ENCODE measurements at places on chromosomes 7 and 10.

- DNase-seq = no peak
These were observed 48.3 kb downstream of the TMEM270 start for GRCh38 chr7:73909051-73909941.

DNA sequence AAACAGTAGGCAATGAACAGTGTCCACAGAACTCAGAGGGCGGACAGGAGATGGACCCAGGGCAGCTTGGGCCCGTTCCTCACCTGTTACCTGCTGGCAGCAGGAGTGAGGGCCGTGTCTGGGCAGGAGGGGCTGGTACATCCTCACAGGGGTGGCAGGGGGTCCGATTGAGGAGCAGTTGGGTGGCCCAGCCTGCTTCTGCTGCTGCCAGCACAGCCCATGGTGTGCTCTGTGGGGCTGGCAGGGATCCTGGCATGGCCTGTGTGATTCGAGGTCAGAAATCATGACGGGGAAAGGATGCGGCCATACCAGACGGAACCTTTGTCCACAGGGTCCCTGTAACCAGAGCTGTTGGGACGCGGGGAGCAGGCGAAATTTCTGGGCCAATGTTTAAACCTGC lies 49.6 kb downstream of the INPP5A start:
- DNase-seq = no peak

GRCh38 chr10:72096115-72097000 lies 8.0 kb upstream of the SPOCK2 start:
- no peak for DNase-seq

DNA sequence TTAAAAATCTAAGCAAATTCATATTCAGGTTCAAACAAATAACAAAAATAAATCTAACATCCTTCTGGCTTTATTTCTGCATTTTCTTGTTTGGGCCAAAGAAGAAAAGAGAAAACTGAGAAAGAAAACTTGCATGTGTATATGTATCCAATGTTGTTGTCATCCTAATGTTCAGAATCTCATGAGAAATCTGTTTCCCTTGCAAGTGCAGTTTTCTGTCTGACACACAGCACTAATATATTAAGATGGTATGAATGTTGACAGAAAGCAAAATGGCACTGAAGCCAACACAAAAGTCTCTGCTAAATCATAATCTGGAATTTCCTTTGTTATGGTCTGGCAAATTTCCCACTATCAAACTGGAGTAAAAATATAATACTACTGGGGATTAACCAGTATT lies 235.9 kb downstream of the HGF start:
- no peak for DNase-seq

- DNase-seq = no peak
These were observed 209.7 kb downstream of the ABCA13 start for GRCh38 chr7:48380921-48381320.

GRCh38 chr10:131641231-131641630 lies 259.6 kb upstream of the PPP2R2D start:
- DNase-seq = no peak

- DNase-seq = no peak
These were observed 154.1 kb downstream of the RNLS start for GRCh38 chr10:88428976-88429375.

DNA sequence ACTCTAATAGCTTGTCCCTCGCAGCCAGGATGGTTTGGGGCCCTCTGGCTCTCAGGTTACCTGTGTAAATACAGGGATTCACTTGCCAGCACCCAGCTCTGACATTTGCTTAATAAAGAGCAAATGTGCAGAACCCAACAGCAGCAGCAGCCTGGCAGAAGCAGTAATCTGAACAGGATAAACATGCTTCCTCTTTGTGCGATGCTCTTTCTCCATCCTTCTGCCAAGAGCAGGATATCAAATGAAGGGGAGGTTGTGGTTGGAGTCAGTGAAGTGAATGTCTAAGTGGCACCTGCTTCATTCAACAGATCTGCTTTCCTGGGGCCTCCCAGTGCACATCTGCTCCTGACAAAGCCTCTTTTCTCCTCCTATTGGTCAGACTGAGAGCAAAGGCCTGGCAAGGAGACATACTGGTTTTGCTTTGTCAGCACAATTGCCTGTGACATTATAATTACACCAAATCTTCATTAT lies 130.3 kb downstream of the NRF1 start:
- no peak for DNase-seq

- DNase-seq = no peak
These were observed 814.6 kb downstream of the LRMDA start for GRCh38 chr10:76245951-76246495.

DNA sequence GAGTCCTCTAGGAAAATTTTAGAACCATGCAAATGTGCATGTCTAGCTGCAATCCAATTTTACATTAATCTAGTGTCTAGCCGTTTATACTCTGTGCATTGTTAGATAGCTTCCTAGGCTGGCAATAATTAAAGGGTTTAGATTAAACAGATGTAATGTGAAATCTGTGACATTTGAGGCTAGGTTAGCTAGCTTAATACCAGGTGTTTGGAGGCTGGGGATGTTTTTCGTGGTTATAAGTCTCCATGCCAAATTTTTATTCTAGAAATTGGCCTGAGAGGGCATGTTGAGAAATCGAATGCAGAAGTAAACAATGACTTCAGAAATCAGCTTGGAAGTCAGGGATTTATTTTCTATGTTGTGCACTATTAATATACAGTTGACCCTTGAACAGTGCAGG lies 94.2 kb downstream of the ST7 start:
- DNase-seq = no peak

DNA sequence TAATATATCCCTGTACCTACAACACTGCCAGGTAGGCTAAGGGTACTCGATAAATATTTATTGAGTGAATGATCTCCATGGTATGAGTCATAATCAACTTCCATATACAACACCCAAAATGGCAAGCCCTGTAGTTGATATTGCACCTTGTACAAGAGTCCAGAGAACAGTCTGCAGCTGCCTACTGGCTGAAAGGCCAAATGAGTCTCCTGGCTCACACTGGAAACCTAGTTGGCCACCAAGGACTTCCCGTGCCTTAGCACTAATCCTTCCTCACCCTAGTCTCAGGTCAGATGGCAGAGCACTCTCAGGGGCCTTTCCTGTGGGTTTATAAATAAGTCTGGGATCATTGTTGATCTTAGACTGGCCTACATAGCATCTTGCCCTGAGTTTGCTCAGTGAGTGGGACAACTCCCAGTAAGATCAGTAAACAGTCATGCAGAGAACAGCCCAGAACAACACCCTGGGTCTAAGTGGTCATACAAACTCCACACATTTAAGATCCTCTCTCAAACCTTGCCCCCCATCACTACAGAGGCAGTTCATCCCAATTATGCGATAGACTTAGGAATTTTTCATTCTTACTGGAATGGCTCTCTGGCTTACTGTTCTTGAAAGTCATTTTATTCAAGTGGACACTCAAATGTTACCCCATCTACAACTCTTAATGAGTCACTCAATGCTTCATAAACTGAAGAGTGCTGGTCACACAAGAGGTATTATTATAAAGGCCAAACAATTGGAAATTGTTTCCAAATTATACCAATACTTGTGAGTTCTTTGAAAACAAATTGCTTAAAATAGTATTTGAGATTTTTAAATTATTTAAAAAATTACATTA lies 14.7 kb upstream of the SLC16A9 start:
- DNase-seq = no peak

DNA sequence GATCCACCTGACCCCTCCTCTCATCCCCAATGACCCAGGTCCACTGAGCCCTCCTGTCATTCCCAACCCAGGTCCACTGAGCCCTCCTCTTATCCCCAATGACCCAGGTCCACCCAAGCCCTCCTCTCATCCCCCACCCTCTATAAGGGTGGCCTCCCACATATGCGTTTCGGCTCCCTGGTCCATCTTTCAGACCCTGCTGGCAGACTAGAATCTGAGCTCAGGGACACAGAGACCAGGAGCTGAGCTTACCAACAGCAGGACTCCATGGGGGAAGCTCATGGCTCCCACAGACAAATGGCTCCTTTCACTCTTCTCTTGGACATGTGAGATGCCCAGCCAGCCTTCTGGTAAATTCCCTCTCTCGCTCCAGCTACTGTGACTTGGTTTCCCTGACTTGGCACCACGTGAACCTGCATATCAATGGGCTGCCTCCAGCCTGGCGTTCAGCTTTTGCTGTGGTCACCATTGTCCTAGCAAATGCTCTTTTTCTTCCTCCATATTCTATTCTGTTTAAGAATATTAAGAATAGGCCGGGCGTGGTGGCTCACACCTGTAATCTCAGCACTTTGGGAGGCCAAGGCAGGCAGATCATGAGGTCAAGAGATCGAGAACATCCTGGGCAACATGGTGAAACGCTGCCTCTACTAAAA lies 24.8 kb upstream of the INPP5A start:
- DNase-seq = no peak

- DNase-seq = no peak
These were observed 59.4 kb downstream of the ST7 start for GRCh38 chr7:117012696-117013095.

GRCh38 chr7:100148225-100148558 lies 526 bp upstream of the LAMTOR4 start:
- no peak for DNase-seq

DNA sequence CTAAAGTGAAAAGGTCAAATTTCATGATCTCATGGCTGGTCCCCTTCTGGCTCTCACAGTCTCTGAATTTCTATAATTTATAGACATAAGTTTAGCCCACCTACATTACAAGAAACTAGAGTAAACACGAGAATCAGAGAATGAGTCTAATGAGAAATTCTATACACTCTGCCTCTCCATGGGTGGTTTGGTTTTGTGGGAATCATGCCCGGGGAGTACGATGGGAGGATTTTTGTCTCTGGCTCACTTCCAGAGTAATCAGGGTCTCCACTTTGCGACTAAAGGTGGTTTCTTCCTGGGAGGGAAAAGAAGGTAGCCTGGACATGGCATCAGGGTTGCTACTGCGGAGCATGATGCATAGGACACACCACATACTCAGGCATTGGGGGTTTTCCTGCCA lies 69.7 kb downstream of the MRC1 start:
- DNase-seq = no peak

GRCh38 chr10:31468536-31468859 lies 149.5 kb downstream of the ZEB1 start:
- no peak for DNase-seq

- DNase-seq = no peak
These were observed 34.0 kb downstream of the CH25H start for GRCh38 chr10:89173075-89173474.

DNA sequence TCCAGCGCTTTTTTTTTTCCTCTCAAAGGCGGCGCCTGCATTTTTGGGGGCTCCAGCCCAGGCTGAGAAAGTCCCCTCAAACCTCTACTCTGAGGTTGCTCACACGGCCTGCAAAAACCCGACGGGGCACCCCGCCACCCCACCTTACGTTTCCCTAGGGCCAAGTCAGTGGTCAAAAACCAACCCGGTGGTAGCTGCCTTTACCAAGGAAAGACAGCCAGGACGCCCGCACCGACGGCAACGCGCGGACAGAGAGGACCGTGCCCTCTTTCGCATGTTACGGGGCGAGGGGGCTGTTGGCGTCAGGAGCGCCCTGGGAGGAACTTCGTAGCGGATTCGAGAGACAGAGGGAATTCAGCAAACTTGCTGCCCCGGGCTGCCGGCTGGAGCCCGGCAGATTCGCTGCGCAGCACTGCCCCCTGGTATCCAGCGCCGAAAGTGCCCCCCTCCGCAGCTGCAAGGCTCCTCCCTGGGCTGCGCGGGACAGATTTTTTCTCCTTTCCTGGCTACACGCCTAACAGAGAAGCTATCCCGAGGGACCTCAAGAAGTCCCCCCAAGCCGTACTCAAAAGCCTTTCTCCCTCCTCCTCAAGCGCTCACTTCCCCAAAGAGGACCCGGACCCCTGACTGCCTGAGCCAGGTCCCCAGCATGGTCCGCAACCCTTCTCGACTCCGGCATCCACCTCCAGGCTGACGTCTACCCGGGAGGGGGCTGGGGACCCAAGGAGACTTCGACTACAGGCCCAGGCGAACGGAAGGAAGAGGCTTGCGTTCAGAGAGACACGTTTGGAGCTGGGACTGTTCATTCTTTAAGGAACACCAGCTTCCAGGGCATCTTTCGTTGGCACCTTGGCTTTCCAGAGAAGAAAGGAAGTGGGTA lies 27.7 kb upstream of the VAX1 start:
- no peak for DNase-seq

DNA sequence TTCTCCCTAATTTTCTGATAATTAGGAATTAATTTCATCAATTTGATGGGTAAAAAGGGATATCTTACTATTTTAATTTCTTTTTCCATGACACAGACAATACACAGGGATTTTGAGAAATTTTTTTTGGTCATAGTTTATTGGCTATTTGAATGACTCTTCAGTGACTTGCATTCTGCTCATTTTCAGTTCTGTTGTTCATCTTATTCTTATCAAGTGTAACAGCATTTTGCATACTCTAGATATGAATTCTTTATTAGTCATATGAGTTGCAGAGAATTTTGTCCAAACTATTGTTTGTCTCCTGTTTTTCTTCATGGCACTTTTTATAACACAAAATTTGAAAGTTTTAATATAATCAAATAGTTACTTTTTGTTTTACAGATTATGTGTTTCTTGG lies 41.7 kb downstream of the MKLN1 start:
- no peak for DNase-seq

- DNase-seq = no peak
These were observed 673 bp downstream of the NDUFB8 start for GRCh38 chr10:100528921-100529474.

DNA sequence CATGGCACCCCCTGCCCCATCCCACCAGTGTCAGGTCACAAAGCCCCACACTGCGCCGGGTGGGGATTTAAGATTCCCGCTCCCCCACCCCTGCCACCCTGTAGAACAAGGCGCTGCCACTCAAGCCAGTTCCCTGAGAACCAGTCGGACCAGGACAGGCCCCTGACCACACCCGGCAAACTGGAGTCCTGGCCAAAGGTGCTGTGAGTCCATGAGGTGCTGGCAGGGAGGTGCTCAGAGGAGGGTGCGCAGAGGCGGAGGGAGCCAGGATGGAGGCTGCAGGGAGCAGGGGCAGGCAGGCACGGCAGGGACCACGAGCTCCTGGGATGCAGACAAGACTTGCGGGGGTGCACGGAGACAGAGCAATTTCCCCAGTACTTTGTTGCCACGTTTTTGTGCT lies 19.7 kb upstream of the GDI2 start:
- no peak for DNase-seq

- DNase-seq = no peak
These were observed 57.3 kb upstream of the CAMK2B start for GRCh38 chr7:44382459-44383265.

DNA sequence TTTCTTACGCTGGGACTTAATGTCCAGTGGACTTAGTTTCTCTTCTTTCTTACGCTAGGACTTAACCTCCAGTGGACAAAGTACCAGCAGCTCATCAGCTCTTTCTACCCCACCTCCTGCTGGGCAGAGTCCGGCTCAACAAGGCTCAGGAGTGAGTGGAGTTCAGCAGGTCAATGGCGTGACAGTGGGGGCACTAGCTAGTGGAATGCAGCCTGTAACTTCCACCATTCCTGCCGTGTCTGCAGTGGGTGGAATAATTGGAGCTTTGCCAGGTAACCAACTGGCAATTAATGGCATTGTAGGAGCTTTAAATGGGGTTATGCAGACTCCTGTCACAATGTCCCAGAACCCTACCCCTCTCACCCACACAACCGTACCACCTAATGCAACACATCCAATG lies 199.7 kb downstream of the MLLT10 start:
- DNase-seq = no peak
